ENCODE measurements at places on chromosomes 13 and 19. TPM values are rescaled to one million over a fixed set of nuclear protein-coding genes. Genes with fewer than 3 reads are reported as not detected.

Gene PSG4
- total RNA-seq: not detected

Gene CCNA1
- total RNA-seq: not detected

Gene CEACAM3
- not detected for total RNA-seq

Gene TLE6
- total RNA-seq: 0.48 TPM

Gene NALCN
- total RNA-seq: not detected

Gene EIF3K
- 724 TPM for total RNA-seq

Gene UGGT2
- 51.5 TPM for total RNA-seq

Gene ZNF20
- 1.1 TPM for total RNA-seq

Gene MYH14
- total RNA-seq: 172 TPM

Gene EPSTI1
- 3.5 TPM for total RNA-seq

Gene PCDH17
- total RNA-seq: not detected

Gene CASP14
- not detected for total RNA-seq

Gene PSG7
- not detected for total RNA-seq

Gene OR7D2
- total RNA-seq: not detected

Gene ZNF98
- not detected for total RNA-seq
